ENCODE measurements at places on chromosomes 1 and 21. TPM values are rescaled to one million over a fixed set of nuclear protein-coding genes. Genes with fewer than 3 reads are reported as not detected.

ASB17 gene
- total RNA-seq, result not detected

- H3K4me1 ChIP-seq, result no peaks in the 10 kb centered on the region
- no peaks in the 10 kb centered on the region for H3K27me3 ChIP-seq
- no peaks in the 10 kb centered on the region for H3K36me3 ChIP-seq
- DNase-seq, result no peak
- no peak overlapping the region for H3K27ac ChIP-seq
These were observed 110.0 kb downstream of the ASTN1 start for GRCh38 chr1:177054542-177054941.

DNA sequence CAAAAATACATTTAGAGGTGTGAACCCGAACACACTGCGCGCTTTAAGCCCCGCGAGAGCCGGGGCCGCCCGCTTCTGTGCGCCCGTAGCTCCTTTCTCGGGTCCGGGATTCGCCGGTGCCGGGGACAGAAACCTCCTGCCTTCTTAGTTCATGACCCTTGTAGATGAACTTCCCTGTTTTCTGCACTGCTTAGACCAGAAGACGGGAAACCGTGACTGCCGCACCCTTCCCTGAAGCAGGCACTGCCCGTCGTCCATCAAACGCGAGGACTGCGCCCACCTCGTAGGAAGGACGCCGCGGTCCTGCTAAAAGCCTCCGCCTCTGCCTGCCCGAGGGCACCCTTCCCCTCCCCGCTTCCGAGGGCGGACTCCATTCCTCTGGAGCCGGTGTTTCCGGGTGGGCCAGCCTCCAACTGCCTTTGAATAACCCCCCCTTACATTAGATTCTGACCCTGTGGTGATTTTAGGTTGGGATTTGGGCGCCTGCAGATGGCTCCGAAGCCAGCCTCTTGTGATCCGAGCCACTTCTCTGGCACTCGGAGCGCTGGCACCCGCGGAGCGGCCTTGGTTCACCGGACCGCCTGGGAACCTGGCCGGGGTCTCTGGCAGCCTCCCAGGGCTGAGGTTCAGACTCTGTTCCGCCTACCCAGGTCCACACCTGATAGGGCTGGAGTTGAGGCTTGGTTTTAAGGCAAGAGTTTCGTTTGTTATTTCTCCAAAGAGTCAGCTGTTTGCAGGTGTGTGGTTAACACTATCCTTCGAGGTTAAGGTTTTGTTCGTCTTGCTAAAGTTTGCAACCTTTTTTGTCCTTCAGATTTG is 1.2 kb upstream of the PTTG1IP start:
- H3K27ac ChIP-seq, result peak overlapping the region; percentile 95
- H3K27me3 ChIP-seq, result no peaks in the 10 kb centered on the region
- peak overlapping the region; percentile 96 for H3K4me3 ChIP-seq
- peaks cover 34% of the 10 kb centered on the region for H3K4me1 ChIP-seq

- peak overlapping the region; percentile 78 for H3K27ac ChIP-seq
- H3K27me3 ChIP-seq, result no peaks in the 10 kb centered on the region
- H3K4me1 ChIP-seq, result no peaks in the 10 kb centered on the region
- H3K4me3 ChIP-seq, result no peak overlapping the region
These were observed 117.5 kb downstream of the TOMM20 start for GRCh38 chr1:235011064-235011598.

RIPPLY3 gene
- total RNA-seq, result 0.57 TPM

DNA sequence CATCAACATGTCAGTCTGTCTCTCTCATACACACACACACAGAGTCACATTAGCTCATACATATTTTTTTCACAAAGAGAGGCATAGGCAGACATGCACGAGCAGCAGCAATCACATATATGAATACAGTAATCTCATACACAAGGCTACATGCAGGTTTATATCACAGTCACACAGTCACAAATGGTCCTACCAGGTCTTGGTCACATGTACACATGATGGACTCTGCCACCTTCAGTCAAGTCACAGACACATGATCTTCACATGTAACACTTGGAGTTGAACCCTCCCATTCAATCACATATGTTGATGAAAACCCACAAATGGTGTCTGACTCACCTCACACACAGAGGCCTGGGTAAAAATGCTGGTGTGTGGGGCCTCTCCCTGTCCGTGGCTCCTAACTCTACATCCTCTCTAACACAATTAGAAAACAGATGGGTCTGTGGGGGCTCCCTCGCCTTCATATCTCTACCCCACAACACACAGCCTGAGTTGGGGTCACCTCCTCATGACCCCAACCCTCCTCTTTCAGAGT is 27.9 kb downstream of the RIMS3 start:
- H3K4me1 ChIP-seq, result peaks cover 3% of the 10 kb centered on the region
- no peaks in the 10 kb centered on the region for H3K27me3 ChIP-seq
- H3K4me3 ChIP-seq, result no peak overlapping the region
- H3K36me3 ChIP-seq, result no peaks in the 10 kb centered on the region
- no peak for DNase-seq

DNA sequence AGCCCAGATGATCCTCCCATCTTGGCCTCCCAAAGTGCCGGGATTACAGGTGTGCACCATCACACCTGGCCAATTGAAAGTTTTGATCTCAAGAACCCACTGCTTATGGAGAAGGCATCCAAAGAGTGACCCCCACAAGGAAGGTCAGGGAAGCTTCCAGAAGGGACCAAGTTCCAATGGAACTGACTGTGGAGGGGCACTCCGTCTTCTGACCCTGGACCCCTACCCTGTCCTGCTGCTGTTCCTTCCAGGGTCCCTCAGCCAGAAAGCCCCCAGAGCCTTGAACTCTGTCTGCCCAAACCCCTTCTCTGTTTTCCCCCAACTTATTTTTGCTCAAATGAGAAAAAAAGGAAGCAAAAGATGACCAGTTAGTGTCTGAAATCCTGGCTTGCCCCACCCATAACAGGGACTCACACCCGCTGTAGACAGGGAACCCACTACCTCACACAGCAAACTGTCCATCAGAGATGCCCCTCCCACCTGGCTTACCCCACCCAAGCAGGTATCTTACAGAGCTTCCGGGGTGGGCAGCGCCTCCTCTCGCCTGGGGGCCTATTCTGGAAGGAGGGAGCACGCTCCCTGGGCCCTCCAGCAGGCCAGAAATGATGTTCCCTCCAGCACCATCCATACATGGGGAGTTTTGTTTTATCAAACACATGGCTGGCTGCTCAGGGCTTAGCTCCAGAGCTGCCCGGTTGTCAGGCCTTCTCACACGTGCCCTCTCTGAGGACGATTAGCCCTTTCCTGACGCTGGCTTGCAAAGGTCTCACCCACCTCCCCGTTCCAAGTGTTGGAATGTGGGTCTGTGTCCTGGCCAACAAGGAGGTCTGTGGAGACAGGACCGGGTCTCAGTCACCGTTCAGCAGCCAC is 3.1 kb upstream of the WNT3A start:
- no peak overlapping the region for H3K27ac ChIP-seq
- H3K27me3 ChIP-seq, result no peaks in the 10 kb centered on the region
- no peak overlapping the region for H3K4me3 ChIP-seq
- DNase-seq, result no peak
- peaks cover 4% of the 10 kb centered on the region for H3K4me1 ChIP-seq
- H3K36me3 ChIP-seq, result no peaks in the 10 kb centered on the region

ADAM30 gene
- total RNA-seq, result not detected

- peak overlapping the region; percentile 75 for H3K27ac ChIP-seq
- no peaks in the 10 kb centered on the region for H3K27me3 ChIP-seq
- no peak overlapping the region for H3K4me3 ChIP-seq
- peaks cover 81% of the 10 kb centered on the region for H3K4me1 ChIP-seq
- H3K36me3 ChIP-seq, result no peaks in the 10 kb centered on the region
These were observed 75.0 kb upstream of the MACF1 start for GRCh38 chr1:39129514-39129913.

DNA sequence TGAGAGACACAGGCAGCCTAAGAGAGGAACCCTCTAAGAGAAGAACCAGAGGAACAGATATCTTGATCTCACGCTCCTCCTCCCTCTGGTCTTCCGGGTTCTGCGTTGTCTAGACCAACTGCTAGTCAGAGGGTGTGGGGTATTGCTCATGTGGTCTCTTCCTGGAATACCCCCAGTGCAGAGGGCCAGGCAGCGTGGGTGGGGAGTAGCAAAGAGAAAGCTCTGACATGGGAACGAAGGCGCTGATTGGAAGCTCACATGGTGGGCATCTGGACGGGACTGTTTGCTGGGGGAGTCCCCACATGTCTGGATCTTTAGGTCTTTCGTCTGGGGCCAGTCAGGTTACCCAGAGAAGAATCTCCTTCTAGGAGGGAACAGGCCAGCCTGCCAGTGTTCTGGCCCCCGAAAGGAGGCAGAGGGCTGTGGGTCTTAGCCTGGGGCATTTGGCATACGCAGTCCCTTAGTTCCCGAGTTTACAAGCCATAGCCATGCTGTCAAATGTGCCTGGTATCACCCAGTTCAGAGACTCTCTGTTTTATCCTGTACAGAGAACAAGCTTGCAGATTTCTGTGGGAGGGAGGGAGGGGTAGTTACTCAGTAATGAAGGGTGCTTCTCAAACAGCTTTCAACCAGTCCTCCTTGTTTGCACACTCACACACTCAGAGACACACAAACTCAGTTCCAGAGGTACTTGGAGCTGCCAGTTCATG is 18.3 kb upstream of the IL6R start:
- H3K27ac ChIP-seq, result peak overlapping the region; percentile 44
- H3K27me3 ChIP-seq, result no peaks in the 10 kb centered on the region
- H3K4me3 ChIP-seq, result no peak overlapping the region
- no peak for DNase-seq
- H3K4me1 ChIP-seq, result peaks cover 9% of the 10 kb centered on the region

Data from esophagus squamous epithelium (tissue), 5 donors.